Kidney (tissue), 22 donors: ENCODE measurements at places on chromosomes 7 and 10. TPM values are rescaled to one million over a fixed set of nuclear protein-coding genes. Genes with fewer than 3 reads are reported as not detected.

The GIMAP7 gene
- polyA plus RNA-seq: 36.0 TPM

The AKR1B15 gene
- not detected for polyA plus RNA-seq

The ADAP1 gene
- polyA plus RNA-seq: 36.4 TPM

The CTTNBP2 gene
- polyA plus RNA-seq: 3.8 TPM

The GAD2 gene
- not detected for polyA plus RNA-seq

GRCh38 chr10:71975871-71976725, 11.9 kb downstream of the CHST3 start:
- no peak for DNase-seq

GRCh38 chr7:229184-229964, 37.0 kb downstream of the FAM20C start:
- no peak for DNase-seq

DNA sequence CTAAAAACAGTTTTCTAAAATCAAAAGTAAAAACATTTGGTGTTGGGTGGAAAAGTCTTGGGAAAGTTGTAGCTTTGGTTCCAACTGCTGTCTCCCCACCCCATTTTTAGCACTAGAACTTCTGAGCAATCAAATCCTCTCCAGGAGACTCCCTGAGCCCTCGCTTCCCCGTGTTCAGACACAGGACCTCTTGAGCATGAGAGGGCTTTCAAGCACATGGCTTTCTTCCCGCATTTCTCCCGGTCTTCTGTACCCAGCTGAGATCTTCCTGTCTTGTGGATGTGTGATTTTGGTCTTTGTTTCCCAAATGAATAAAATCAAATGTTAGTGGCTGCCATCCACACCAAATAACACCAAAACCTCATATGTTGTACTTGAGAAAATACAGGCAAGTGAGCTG, 5.0 kb downstream of the CXCL12 start:
- no peak for DNase-seq

DNA sequence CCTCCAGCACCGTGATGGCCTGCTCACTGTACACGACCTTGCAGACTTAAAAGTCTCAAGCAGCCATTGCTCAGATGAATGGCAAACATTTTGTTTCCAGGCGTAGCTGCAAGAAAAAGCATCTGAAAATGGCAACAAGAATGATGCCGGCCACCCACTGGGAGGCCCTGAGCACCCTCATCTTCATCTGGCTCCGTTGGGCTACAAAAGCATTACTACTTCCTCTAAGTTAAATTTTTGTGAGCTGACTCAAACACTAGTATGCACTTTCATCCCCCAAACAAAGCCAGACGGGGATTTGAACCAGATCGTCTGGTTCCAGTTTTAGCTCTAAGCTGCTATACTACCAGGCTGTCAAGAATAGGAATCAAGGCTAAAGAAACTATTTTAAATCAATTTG, 116.6 kb upstream of the CDK1 start:
- no peak for DNase-seq
